Lung (tissue), 17 donors: ENCODE measurements at places on chromosomes 11 and 22. TPM values are rescaled to one million over a fixed set of nuclear protein-coding genes. Genes with fewer than 3 reads are reported as not detected.
A peak's percentile ranks its signal among the peaks of the same experiment; 100 is the strongest.

GRCh38 chr22:31584804-31585160 lies 77.2 kb downstream of the PISD start:
- DNase-seq = no peak

DNA sequence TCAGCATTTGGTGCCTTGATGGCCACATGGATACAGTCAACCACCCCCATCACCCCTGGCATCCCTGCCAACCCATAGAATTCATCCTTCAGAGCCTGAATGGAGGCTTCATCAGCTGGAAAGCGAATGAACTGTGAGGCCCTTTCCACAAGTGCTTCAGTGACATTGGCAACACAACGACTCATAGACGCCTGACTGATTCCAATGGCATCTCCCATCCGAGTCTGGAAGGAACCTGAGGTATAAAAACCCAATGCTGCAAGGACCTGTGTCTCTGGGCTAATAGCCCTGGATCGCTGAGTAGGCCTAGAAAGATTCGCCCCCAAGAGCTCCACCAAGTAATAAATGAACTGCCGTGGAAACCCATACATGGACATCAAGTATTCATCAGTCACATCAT lies 1.3 kb downstream of the HARBI1 start:
- DNase-seq = no peak

DNA sequence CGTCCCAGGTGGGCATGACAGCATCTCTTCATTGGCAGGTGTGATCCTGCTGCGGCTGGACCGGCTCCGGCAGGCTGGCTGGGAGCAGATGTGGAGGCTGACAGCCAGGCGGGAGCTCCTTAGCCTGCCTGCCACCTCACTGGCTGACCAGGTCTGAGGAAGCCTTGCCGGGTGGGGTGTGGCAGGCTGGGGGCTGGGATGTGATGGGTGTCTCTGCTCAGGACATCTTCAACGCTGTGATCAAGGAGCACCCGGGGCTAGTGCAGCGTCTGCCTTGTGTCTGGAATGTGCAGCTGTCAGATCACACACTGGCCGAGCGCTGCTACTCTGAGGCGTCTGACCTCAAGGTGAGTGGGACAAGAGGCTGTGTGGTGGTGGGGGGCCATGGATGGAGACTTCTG lies 3.5 kb downstream of the LARGE2 start:
- no peak for DNase-seq

- peak; percentile 3 for DNase-seq
Observed at GRCh38 chr11:1992111-1992510, 5.5 kb downstream of the H19 start.

Gene CD3D
- 9.3 TPM for total RNA-seq

Gene OLFML1
- total RNA-seq = 14.9 TPM

Gene PPP1CA
- total RNA-seq = 87.2 TPM
